Endodermal cell (in vitro differentiated cells): ENCODE measurements at places on chromosomes 2 and 18. TPM values are rescaled to one million over a fixed set of nuclear protein-coding genes. Genes with fewer than 3 reads are reported as not detected.
A peak's percentile ranks its signal among the peaks of the same experiment; 100 is the strongest.

- DNase-seq, result peak; percentile 77
These were observed at the start of gene CAPG for GRCh38 chr2:85409845-85410583. TSS of gene CAPG (minus strand) at chr2:85410366. CDS start at chr2:85402145, 8,221 bp downstream.

GRCh38 chr2:134818321-134818720 is 20.1 kb upstream of the ACMSD start:
- DNase-seq, result no peak

DNA sequence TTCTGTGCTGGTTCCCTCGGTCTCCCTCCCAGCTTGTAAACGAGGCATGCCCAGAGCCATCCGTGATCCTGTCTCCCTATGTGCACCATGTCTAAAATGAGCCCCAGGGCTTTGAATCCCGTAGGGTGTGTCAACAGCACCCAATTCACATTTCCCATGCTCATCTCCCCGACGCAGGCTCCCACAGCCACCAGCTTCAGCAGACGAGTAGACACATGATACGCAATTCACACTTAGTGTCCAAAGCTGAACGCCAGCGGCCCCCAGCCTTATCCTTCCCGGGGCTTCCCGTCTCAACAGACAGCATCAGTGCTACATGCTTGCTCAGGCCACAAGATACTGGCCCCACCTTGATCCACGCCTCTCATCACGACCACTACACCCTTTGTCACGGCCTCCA is 88.1 kb downstream of the EIPR1 start:
- no peak for DNase-seq

DNA sequence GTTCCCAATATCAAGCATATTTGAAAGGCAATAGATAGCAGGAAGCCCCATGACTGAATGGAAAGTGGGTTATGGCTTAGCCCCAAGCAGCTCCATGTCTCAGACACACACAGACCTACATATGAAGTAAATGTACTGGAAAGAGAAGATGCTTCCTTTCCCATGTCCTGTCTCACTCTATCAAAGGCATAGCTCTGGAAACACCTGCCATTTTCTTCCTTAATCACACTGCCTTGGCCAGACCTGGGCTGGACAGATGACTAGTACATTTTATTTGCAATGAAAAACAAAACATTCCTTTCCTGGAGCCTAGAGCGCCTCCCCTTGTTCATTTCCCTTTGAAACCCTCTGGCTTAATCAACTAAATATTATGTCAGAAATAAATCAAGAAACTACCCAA is 160.7 kb downstream of the ANTXR1 start:
- no peak for DNase-seq

DNA sequence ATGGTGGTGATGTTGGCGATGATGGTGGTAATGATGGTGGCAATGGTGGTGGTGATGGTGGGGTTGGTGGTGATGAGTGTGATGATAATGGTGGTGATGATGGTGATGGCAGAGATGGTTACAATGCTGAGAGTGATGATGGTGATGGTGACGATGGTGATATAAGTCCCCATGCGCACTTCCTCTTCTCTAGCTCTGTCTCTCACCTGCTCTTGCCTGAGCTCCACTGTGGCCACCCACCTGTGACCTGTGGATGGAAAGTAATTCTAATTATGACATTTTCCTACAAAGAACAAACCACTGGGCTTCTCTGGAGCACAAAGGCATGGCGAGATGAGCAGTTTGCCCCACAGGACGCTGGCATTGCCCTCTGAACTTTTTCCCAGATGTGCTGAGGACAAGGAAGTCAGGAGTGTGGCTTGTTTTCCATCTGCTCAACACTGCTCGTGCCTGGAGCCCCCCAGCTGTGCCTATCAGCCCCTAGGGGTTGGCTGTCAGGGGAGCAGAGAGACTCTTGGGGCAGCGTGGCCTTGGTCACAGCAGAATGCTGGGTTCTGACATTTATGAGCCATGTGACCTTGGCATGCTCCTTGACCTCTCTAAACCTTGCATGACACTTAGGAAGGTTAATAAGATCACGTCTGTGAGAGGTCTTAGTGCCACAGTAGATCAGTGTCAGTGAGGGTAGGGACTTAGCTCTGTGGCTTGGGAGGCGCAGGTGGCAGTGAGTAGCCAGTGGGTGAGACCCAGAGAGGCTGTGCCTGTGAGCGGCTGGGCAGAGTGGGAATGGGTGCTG is 68.4 kb downstream of the RRM2 start:
- no peak for DNase-seq

DNA sequence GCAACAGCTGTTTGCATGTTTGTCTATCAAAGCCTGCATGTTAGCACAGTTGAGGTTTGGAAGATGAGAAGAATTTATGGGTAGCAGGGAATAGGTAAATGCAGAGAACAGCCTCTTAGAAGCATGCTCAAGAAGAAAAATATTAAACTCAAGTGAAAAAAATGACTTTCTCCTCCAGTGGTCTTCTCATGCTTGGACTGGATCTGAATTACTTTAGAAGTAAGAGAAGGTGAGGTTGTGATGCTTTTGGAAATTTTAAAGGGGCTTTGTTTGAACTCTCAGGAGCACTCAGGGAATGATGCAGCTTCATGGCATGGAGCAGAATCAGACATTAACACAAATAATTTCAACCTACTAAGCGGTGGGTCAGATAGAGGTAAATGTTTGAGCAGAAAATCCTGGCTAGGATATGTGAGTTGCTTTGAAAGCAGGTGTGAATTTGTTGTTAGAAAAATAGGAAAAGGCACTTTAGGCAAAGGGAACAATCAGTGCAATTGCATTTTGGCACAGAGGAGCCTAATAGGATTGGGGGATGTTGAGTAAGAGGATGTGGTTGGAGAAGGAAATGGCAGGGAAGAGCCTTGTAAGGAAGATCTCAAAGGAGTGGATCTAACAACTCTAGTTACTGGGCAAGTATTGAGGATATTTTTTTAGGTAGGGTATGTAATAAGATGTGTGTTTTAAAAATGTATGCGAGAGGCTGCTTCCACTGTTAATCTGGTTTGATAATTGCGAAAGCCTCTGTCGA is 76.3 kb downstream of the DDX1 start:
- DNase-seq, result no peak

DNA sequence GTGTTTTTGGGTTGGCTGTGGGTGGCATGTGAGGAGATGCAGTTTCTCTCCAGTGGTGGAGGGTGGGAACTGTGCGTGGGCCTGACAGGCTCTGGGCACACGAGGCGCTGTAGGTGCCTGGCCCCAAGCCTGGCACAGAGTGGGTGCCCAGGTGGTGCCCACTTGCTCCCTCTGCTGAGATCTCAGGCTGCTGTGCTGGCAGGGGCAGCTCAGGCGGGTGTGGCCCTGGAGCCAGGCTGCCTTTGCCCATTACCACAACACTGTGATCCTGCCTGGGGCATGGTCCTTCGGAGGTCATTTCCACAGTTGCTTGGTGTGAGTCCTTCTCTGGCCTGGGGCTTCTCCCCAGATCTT is 20.4 kb downstream of the TSHZ1 start:
- DNase-seq, result no peak

- no peak for DNase-seq
These were observed 32.2 kb downstream of the PELI1 start for GRCh38 chr2:64112016-64112415.

- no peak for DNase-seq
These were observed 40.2 kb upstream of the COPS8 start for GRCh38 chr2:237045449-237045848.

GRCh38 chr2:147346142-147346541 is 498.7 kb upstream of the ACVR2A start:
- no peak for DNase-seq

GRCh38 chr18:77061281-77061945 is 71.2 kb downstream of the MBP start:
- DNase-seq, result no peak

GRCh38 chr2:11292464-11293255 is 51.8 kb downstream of the ROCK2 start:
- peak; percentile 50 for DNase-seq

- no peak for DNase-seq
These were observed 26.7 kb upstream of the SMIM21 start for GRCh38 chr18:75454022-75454795.

DNA sequence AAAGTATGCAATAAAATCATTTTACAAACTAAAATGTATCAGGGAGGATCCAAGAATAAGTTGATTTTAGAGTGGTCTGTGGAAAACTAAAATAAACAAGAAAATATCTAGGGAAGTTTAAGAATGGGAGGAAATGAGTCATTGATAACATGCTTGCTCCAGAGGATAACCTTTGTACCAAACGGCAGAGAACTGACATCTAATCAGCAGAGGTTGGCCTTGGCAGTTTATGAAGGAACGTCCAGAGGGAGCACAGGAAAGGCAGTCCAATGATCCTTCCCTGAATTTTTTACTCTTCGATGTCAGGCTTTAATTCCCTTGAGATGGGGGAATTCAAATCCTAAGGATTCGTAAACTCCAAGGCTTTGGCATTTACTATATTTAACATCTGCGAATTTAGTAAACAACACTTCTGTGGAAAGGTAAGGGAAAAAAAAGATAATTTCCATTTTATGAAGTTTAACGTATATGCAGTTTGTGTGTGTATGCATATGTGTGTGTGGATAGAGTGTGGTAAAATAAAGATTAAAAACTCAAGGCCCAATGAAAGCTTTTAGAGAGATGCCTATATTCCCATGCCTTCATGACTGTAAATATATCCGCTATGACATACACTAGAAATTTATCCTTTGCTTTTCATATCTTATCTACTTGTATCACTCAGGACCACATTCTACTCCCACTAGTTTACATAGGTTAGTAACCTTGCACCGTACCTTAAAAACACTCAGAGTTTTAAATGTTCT is 8.7 kb upstream of the INPP1 start:
- DNase-seq, result no peak

GRCh38 chr2:217694291-217694690 is 308.5 kb downstream of the TNS1 start:
- no peak for DNase-seq

DNA sequence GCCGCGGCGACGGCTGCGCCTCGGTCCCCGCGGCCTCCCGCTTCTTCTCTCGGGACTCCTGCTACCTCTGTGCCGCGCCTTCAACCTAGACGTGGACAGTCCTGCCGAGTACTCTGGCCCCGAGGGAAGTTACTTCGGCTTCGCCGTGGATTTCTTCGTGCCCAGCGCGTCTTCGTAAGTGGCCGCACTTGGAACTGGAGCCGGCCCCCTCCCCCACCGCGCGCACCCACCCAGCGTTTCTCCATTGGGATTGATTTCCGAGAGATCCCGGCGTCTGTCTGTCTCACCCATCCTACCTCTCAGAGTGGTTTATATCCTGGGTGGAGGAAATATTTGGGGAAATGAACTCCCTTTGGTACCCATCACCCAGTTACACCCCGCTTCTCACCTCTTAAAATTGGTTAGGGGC is 498 bp downstream of the ITGAV start:
- DNase-seq, result peak; percentile 82

GRCh38 chr2:221911890-221912289 is 339.8 kb upstream of the EPHA4 start:
- peak; percentile 59 for DNase-seq

DNA sequence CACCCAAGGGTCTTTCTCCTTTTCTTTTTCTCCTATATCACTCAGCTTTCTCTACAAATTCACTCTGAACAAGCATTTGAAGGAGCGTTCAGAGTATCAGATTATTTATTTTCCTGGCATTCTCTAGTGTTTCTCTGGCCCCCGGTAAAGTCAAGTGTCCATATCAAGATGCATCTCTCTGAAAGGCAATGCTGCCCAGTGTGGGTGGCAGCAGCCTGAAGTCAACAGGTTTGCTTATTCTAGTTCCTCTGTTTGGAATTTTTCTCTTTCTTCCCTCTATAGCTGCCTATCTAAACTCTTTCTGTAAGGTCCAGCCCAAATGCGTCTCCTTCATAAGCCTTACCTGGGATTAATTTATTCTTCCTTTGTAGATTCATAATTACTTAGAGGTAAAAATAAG is 526.2 kb upstream of the TNP1 start:
- no peak for DNase-seq

GRCh38 chr2:191190861-191191552 is 40.2 kb upstream of the STAT4 start:
- no peak for DNase-seq

GRCh38 chr2:112833976-112834375 is 2.6 kb downstream of the IL1B start:
- no peak for DNase-seq

DNA sequence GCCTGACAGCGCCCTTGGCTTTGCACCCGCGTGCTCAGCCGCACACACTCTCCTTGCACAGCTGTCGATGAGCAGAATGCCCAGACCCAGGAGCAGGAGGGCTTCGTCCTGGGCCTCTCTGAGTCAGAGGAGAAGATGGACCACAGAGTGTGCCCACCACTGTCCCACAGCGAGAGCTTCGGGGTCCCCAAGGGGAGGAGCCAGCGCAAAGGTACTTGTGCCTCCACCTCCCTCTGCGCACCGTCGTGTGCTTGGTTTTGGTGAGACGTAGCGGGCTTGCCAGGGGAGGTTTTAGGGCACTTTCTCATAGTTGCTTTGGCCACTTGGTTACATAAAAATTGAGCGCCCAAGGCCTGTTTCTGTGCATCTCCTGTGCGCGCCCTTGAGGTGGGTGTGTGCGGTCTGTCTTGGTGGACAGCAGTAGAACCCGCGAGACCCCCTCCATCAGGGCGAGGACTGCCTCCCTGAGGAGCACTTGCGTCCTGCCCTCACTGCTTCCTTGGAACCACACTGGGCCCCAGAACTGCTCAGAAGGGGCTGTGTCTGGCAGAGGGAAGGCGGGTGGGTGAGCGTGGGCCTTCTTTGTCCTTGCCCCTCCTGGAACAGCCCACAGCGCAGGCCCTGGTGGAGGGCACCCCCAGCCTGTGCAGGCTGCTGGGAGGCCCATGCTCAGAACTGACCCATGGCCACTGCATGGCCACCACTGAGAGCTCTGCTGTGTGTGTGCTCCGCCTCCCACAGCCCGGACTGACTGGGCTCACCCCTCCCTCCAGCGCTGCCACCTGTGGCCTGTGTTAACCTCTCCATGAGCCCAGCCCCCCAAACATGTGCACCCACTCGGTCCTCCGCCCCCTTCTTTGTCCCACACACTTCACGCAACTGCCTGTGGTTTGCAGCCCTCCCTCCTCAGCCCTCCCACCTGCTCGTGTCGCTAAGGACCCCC is 95.9 kb downstream of the DGKD start:
- peak; percentile 34 for DNase-seq

GRCh38 chr18:79519751-79520477 is 124.2 kb downstream of the NFATC1 start:
- DNase-seq, result peak; percentile 70

DNA sequence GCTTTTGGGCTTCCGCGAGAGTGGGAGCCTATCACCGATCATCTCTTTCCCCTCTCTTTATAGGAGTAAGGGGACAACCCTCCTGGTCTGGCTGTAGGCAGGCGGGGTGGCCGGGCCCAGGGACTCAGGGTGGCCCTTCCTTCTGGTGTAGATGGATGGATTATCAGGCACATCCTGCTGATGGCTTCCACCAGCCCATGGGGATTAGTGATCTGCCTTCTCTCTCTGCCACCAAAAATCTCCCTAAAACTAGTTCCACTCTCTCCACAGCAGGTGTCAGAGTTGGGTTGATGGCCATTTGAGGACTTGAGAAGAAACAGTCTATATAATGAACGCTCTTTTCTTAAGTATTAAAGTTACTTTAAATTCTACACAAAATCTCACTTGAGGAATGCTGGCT is 37.4 kb downstream of the NCK2 start:
- DNase-seq, result no peak

Gene ITPRIPL1
- total RNA-seq, result 7.7 and 8.0 TPM in 2 replicates

Gene PLEKHH2
- 4.2 and 5.0 TPM in 2 replicates for total RNA-seq

Gene MAP3K19
- not detected in 3 replicates for total RNA-seq

Gene DSEL
- 3.9 to 6.0 TPM (median 5.9 TPM) in 3 replicates for total RNA-seq

Gene LRRC30
- total RNA-seq, result not detected in 3 replicates

Gene DCC
- 0.41 and 0.97 TPM in 2 replicates for total RNA-seq

Gene ACMSD
- not detected in 2 replicates for total RNA-seq
